Umbilical cord (tissue), 2 donors: ENCODE measurements at places on chromosomes 16 and 17. TPM values are rescaled to one million over a fixed set of nuclear protein-coding genes. Genes with fewer than 3 reads are reported as not detected.

DNA sequence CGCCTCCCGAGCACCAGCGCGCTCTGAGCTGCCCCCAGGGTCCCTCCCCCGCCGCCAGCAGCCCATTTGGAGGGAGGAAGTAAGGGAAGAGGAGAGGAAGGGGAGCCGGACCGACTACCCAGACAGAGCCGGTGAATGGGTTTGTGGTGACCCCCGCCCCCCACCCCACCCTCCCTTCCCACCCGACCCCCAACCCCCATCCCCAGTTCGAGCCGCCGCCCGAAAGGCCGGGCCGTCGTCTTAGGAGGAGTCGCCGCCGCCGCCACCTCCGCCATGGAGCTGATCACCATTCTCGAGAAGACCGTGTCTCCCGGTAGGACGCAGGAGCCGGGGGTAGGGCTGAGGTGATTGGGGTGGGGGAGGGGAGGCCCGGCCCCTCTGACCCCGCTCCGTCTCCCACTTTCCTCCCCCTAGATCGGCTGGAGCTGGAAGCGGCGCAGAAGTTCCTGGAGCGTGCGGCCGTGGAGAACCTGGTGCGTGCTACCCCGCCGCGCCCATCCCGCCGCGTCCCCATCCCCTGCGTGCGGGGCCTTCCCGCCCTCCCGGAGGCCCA lies 329 bp downstream of the KPNB1 start:
- no peak for DNase-seq

DNA sequence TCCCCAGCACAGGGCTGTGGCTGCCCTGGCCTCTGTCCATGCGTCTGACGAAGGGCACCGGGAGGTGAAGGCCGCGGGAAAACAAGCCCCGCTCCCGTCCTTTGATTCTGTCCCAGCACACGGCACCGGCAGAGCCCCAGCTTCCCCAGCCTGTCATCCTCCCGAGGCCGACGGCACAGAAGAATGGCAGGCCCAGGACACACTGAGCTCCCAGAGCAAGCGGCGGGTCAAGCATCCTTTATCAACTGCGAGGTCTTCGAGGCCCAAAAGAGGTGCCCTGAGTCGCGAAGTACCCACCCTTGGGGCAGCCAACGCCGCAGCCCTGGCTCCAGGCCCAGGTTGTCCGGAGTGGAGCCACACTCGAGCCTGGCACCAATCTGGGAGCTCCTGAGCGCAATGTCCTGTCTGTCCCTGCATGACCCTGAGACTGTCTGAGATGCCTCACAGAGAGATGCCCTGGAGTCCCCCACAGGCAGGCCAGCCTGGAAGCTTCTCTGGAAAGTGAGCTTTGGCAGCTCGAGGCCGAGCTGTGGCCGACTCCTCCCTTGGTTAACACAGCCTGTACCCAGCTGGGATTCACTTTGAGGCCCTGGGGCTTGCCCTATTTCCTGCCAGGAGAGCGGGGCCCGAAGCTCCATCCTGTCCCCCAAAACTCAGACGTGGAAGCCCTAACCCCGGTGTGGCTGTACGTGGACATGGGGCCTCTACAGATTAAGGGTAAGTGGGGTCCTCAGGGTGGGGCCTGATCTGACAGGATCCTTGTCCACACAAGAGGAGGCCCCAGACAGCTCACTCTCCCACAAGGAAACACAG lies 23.3 kb downstream of the SLC7A5 start:
- DNase-seq, result peak; percentile 38

DNA sequence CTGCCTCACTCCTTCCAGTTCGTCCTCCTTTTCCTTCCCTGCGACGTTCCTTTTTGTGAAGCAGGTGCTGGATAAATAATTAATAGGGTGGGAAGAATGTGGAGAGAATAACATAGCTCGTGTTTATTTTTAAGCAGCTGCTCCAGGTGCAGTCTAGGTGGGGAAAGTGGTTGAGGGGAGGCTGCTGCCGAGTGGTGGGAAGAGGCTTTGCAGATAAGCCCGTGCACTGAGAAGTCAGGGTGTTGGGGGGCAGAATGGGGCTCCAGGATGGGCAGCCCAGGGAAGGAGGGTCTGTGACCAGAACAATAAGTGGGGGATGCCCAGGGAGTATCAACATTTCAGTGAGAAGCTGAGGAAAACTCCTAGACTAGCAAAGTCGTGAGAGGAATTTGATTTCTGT lies 300.5 kb downstream of the CPPED1 start:
- no peak for DNase-seq

The RTN4RL1 gene
- total RNA-seq, result not detected

The UTS2R gene
- 0.48 TPM for total RNA-seq

DNA sequence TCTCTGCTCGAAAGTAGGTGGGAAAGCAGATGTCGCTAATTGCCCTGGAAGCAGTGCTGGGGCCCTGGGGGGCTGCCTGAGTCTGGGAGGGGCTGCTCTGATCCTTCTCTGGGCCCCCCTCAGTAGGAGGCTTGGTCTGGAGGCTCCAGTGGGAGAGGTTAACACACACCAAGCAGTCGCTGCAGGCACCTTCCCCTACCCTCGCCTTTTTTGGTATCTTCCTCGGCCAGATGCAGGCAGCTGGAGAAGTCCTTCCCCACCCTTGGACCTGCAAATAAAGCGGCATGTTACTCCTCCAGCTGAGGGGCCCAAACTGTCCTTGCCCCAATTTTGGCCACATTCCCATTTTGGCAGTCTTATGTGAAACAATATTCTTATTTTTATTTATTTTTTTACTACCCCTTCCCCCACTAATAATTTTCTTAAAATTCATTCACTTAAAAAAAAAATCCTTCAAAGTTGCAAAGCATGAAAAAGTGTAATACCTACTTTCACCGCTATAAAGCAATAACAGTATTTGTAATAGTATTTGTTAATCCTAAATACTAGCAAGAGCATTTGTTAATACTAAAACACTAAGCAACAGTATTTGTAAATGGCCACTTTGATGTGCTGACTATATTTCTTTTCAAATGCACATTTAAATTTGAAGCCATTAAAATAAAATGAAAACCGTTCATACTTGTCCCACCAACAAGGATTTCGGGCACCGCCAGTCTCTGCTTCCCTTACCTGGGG lies 15.0 kb downstream of the C16orf46 start:
- DNase-seq, result no peak

DNA sequence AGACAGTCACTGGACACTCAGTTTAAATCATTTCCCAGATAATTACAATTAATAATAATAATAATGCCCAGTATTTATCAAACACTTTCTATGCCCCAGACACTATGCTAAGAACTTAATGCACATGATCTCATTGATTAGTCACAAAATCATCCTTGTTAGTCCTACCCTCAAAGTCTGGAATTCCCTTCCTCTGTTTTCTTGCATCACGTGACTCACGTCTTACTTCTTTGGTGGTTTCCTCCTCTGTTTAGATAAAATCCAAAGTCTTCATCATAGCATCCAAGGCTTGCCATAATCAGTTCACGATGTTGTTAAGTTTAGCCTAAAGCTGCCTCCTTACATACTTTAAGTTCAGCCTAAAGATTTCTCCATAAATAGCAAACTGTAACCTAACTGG lies 471.9 kb downstream of the PMP22 start:
- DNase-seq, result no peak

The DOC2B gene
- 2.2 TPM for total RNA-seq

GRCh38 chr16:19147126-19147525 lies 20.9 kb upstream of the SYT17 start:
- DNase-seq, result no peak

GRCh38 chr17:31535581-31535981 lies 144.1 kb downstream of the RAB11FIP4 start:
- no peak for DNase-seq

The OSGIN1 gene
- total RNA-seq, result not detected

The MAPT gene
- total RNA-seq, result 1.7 TPM

DNA sequence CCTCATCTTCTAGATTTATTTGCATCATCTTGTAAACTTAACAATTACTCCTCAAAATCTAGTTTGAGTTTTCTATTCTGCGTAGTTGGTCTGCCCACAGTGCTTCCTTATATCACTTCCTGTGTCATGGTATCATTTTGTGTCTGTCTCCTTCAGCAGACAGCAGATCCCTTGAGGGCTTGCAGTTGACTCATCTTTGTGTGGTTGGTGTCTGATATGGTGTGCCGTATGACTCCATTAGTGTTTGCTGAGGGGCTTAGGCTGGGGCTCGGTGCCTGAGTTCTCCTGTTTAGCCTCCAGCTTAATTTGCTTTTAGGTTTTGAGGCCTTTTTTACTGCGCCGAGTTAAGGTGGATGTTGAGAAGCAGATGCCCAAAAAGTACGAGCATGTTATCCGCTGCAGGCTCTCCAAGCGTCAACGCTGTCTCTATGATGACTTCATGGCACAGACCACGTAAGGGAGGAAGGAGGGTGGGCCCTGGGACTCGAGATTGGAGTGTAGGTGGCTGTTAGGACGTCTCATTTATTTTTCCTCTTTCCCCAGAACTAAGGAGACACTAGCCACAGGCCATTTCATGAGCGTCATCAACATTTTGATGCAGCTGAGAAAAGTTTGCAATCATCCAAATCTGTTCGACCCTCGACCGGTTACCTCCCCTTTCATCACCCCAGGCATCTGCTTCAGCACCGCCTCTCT lies 16.9 kb downstream of the SRCAP start:
- DNase-seq, result peak; percentile 16

The CMTM2 gene
- not detected for total RNA-seq

GRCh38 chr17:43734376-43734775 lies 24.2 kb downstream of the SOST start:
- no peak for DNase-seq

DNA sequence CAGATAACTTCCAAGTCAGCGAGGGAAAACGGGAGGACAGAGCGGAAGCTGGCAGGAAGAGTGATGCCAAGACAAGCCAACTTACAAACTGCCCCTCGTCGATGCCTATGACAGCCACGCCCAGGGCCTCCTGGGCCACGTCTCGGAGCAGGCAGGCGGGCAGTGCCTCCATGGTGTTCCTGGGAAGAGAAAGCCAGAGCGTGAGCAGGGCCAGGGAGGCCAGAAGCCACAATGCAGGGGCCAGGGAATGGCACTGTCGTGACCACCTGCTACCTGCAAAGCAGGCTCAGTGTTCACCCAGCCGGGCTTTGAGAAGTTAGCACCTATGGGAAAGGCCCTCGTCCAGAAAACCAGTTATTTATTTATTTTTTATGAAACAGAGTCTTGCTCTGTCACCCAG lies 4.3 kb downstream of the TK1 start:
- no peak for DNase-seq

The MYH3 gene
- 12.0 TPM for total RNA-seq

DNA sequence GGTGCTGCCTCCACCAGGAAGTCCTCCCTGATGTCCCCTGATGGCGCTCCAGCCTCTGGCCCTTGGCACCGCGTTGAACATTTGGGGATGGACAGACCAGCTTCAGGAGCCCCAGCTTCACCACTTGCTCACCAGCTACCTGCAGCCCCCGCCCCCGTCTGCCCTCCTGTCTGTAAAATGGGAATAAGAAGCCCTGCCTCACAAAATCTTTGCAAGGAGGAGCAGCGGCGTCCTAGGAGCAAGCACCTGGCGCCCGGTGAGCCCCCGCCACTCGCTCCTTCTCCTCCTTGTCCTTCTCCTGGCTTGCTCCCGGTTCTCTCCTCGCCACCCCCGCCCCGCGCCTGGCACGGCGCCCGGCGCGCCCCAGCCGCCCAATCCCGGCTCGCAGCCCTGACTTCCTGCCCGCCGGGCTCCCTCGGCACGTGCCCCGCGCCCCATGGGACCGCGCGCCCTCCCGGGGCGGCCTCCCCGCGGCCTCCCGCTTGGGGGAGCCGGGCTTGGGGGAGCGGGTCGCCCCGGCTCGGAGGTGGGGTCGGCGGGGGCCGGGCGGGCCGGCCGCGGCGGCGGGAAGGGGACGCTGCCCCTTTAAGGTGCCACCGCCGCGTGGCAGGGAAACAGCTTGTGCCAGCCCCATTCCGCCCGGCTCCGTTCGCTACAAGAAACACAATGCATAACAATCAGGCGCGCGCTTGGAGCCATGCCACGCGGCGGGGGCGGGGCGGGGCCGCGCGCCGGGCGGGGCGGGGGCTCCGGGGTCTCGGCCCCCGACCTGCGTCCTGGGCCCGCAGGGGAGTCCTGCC lies 9.1 kb upstream of the PPP1R1B start:
- DNase-seq, result peak; percentile 41

GRCh38 chr16:81654346-81654745 lies 124.7 kb upstream of the PLCG2 start:
- no peak for DNase-seq

GRCh38 chr16:65125871-65126270 lies 4.0 kb upstream of the CDH11 start:
- DNase-seq, result peak; percentile 75

DNA sequence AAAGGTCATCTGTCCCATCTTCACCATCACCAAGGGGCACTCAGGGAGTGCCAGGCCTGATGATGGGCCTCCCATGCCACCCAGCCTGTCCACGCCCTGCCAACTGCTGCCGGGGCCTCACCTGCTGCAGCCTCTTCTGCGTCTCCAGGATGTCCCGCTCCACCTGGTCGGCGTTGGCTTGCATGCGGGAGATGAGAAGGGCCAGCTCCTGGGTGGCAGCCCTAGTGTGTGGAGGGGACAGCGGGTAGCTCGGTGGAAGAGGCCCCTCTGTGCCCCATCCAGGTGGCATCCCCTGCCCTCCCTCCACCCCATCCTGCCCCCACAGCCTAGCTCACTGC lies 3.2 kb downstream of the EVPL start:
- no peak for DNase-seq

GRCh38 chr17:39775031-39775430 lies 37.3 kb downstream of the GRB7 start:
- DNase-seq, result no peak

The HBM gene
- total RNA-seq, result 257 TPM

The BICDL2 gene
- total RNA-seq, result 2.2 TPM

DNA sequence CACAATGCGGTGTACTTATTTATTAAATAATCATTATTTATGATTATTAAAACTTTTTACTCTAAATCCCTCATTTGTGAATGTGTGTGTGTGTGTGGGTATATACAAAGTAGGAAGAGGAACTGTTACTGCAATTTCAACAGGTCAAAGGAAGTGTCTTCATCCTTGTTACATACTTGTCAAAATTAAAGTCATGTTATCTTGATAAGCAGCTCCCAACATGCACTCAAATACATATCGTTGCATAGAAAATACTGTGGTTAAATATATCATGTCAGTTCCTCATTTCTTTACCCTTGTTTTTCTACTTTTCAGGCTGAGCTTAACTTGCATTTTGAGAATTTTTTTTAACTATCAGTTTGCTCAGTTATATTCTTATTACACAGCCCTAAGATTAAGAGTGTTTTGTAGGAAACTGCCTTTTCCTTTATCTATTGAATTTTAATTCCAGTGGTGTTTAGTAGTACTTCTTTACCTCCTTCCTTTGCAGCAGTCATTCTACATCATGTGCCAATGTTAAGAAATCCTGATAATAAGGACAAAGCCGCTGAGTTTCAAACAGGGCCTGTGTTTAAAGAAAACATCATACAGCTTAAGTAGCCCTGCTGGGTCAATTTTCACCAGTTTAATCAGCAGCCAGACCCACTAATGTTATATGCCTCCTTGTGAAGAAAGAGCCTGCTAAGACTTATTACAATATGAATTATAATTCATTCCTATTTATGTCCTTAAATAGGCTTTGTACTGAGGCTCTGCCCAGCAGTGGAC lies 7.2 kb downstream of the EFCAB5 start:
- no peak for DNase-seq

The PPP1R27 gene
- total RNA-seq, result 4.1 TPM

The HS3ST3A1 gene
- total RNA-seq, result 4.1 TPM
